ENCODE measurements at places on chromosomes 7 and 10. TPM values are rescaled to one million over a fixed set of nuclear protein-coding genes. Genes with fewer than 3 reads are reported as not detected.

- no peak for DNase-seq
Observed at GRCh38 chr7:14839307-14839706, 63.2 kb downstream of the DGKB start.

DNA sequence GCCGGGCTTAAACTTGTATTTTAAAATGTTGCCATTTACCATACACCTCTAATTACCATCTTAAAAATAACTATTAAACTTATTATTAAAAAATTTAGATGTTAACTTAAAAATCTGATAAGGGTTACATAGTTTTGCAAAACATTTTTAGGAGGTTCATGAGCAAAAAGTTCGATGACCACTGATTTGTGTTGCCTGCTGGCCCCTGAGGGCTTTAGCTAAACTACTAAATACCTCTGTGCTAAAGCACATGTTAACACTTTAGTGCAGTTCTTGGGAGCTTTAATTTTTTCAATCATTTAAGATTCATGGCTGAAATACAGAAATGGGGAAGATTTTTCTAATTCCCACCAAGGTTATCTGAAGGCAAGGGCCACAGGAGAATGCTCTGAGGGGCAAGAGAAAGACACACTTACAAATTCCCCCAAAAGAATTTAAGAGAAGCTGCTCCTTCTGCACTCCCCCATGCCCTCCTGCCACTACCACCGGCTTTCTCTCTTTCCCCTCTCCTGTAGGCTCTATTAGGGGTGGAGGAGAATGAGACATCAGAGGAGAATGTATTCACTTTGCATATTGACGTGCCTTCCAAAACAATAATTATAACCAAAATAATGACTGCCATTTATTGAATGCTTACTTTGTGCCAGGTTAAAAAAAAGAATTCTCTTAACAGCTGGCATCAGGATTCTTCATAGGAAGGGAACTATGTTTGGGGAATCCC, 106.2 kb downstream of the RTKN2 start:
- DNase-seq, result no peak

GRCh38 chr10:66629996-66630395, 295.8 kb upstream of the LRRTM3 start:
- no peak for DNase-seq

Gene MYH16
- not detected for total RNA-seq

Gene SH2D4B
- total RNA-seq, result not detected
